AML-193 (cell line): ENCODE measurements at places on chromosomes 1 and 21.

DNA sequence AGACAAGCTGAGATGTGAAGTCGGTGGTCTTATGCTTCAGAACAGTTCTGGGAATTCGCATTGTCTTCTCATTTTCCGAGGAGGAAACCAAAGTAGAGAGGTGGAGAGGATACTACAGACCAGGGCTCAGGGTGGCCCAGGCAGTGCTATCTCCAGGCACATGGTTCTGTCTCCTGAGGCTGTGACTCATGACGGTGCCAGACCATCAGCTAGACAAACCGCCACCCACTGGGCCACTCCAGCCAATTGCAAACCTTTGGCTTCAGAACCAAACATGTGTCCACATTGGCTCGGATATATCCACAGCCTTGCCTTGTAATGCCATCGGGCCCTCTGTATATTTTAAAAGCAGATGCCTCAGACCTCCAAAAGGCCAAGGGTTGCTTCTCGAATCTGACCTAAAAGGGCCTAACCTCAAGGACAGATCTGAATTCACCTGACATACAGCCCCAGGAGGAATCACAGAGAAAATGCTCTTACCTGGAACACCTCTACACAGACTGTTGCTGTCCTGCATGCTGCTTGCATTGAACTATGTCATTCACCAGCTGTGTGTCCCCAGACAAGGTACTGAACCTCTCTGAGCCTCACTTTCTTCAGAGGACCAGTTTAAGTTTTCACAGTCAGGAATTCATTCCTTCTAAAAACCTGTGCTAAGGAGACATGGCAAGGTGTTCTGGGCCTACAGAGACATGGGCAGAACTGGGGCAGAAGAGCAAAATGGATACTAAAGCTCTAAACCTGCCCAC is 224.9 kb upstream of the JUN start:
- DNase-seq, result no peak

DNA sequence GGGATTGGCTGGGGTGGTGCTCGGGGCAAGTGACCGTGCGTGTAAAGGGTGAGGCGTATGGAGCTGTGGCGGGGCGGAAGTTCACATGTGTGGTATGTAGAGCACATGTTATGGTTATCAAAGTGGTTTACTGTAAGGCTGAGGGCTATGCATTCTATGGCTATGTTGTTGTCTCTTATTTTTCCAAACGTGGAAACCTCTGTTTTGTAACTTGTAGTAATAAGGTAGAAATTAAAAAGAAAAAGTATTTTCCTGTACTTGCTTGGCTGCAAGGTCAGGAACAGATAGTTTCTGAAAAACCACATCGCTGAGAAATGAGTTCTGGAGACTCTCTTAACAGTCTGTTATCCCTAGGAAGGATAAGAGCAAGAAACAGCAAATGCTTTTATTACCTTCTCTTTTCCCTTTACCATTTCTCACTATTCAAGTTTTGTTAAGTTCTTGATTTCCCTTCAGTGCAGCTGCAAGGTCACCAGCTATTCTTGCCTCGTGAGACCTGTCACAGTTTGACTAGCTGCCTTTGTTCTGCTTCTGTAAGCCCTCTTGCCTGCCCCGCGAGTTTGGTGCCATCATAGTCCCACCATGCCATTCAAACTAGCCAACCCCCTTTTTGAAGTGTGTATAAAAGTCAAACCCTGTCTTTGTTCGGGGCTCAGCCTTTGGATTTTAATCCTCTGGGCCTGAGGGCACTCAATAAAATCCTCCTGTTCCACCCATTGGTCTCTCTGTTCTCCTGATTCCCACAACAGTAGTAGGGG is 9.5 kb downstream of the RNU1-2 start:
- DNase-seq, result peak; percentile 94

GRCh38 chr1:53987880-53988279 is 30.1 kb downstream of the LDLRAD1 start:
- DNase-seq, result no peak

DNA sequence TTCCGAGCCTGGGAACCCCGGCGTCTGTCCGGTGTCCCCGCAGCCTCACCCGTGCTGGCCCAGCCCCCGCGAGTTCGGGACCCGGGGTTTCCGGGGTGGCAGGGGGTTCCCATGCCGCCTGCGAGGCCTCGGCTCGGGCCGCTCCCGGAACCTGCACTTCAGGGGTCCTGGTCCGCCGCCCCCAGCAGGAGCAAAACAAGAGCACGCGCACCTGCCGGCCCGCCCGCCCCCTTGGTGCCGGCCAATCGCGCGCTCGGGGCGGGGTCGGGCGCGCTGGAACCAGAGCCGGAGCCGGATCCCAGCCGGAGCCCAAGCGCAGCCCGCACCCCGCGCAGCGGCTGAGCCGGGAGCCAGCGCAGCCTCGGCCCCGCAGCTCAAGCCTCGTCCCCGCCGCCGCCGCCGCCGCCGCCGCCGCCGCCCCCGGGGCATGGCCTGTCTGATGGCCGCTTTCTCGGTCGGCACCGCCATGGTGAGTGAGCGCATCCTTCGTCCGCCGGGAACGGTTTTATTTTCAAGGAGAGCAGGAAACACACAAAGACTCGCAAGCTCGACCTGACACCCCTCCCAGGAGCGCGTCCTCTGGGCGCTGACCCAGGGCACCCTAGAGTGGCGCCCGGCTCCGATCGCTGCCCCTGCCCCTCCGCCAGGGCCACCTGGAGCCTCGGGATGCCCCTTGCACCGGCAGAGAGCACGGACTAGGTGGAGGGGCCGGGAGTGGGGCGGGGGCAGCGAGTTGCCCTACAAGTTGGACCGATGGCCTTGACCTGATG is at the start of gene ABCG1:
TSS of gene ABCG1 (plus strand) at position 305 of the 770 bp plus-strand sequence. CDS start at position 428, 123 bp downstream.
- DNase-seq, result no peak

GRCh38 chr1:27414091-27414490 is 21.7 kb downstream of the GPR3 start:
- DNase-seq, result no peak

GRCh38 chr1:113201560-113201959 is 128.6 kb downstream of the LRIG2 start:
- no peak for DNase-seq

DNA sequence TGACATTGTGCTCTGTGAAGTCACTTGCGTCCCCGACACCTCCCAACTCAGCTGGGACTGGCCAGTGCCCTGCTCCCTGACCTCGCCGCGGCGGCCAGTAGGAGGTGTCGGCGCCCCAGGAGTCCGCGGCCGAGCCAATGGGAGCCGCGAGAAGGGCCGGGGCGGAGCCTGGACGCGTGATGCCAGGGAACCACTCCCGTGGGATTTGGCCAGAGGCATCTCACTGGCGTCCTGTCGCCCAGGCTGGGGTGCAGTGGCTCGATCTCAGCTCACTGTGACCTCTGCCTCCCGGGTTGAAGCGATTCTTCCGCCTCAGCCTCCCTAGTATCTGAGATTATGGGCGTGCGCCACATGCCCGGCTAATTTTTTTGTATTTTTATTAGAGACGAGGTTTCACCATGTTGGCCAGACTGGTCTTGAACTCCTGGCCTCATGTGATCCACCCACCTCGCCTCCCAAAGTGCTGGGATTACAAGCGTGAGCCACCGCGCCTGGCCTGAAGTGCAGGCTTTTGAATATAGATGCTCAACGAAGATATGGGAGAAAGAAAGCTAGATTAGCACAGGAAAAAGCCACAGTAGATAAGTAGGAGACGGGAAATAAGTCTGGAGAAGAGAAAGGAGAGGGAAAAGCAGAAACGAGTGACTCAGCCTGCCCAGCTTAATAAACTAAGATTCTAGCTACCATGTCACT is 38.0 kb downstream of the ZBTB8OS start:
- DNase-seq, result peak; percentile 29

DNA sequence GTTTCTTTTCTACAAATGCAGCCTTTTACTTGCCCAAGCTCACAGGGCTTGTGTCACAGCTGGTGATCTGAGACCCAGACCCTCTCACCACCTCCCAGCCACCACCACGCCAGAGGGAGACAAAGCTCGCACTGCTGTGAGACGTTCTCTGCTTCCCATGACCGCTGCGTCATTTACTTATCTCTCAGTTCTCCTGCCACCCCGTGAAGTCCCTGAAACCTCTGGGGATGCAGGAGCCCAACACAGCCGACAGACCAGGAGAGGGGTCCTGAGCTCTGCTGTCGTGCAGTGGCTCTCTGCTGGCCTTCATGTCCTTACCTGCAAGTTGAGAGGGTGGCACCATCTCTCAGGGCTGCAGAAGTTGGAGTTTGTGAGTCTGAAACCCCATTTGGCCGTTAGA is 77.7 kb downstream of the SLC16A1 start:
- DNase-seq, result no peak

GRCh38 chr1:201032408-201032807 is 8.9 kb upstream of the KIF21B start:
- no peak for DNase-seq

GRCh38 chr1:199612976-199613774 is 414.3 kb upstream of the NR5A2 start:
- peak; percentile 77 for DNase-seq

DNA sequence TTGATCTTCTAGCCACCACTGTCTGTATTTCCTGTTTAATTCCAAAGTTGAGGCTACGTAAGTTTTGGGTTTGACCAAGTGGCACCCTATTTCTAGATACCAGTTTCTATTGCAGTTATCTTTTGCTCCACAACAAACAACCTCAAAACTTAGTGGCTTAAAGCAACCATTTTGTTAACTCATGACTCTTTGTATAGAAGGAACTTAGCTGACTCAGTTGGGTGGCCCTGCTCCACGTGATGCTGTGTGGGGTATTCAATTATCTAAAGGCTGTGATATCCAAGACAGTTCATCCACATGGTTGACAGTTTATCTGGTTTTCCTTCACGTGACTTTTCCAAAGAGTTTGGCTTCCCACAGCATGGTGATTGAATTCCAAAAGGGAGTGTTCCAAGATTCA is 34.8 kb downstream of the PDC start:
- DNase-seq, result no peak

DNA sequence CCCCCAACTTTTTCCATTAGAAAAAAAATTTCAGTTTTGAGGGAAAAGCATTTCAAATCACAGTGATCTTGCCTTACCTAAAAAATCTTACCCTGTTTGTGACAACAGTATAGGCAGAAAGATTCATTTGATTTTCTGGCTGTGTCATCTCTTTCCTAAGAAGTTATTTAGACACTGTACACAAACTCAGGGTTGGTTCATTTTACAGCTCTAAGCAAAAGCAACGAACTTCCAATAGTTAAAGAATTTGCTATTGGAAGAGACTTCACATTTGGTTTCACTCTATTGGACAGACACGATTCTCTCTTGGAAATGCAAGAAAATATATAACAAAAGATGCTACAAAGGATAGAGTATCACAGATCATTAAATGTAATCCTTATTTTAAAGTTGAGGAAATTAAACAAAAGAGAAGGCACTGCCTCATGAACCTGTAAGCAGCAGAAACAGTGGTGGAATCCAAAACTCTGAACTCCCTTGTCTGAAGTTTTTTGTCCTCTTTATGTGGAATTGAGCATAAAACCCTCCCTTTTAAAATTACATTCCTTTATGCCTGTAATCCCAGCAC is 20.8 kb downstream of the EYA3 start:
- no peak for DNase-seq

- DNase-seq, result no peak
Measured at GRCh38 chr21:42565206-42565810, 51.7 kb downstream of the SLC37A1 start.

- DNase-seq, result no peak
Measured at GRCh38 chr1:2951856-2952255, 69.4 kb upstream of the ACTRT2 start.

GRCh38 chr1:219317762-219318353 is 144.2 kb downstream of the LYPLAL1 start:
- no peak for DNase-seq

DNA sequence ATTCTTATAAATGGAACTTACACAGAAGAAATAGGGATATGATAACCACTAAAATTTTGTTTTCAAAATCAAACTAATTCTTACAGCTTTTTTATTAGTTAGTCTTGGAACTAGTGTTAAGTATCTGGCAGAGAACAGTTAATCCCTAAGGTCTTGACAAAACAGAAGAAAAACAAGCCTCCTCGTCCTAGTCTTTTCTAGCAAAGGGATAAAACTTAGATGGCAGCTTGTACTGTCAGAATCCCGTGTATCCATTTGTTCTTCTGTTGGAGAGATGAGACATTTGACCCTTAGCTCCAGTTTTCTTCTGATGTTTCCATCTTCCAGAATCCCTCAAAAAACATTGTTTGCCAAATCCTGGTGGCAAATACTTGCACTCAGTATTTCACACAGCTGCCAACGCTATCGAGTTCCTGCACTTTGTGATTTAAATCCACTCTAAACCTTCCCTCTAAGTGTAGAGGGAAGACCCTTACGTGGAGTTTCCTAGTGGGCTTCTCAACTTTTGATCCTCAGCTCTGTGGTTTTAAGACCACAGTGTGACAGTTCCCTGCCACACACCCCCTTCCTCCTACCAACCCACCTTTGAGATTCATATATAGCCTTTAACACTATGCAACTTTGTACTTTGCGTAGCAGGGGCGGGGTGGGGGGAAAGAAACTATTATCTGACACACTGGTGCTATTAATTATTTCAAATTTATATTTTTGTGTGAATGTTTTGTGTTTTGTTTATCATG is 42.3 kb upstream of the LAMC2 start:
- DNase-seq, result no peak

DNA sequence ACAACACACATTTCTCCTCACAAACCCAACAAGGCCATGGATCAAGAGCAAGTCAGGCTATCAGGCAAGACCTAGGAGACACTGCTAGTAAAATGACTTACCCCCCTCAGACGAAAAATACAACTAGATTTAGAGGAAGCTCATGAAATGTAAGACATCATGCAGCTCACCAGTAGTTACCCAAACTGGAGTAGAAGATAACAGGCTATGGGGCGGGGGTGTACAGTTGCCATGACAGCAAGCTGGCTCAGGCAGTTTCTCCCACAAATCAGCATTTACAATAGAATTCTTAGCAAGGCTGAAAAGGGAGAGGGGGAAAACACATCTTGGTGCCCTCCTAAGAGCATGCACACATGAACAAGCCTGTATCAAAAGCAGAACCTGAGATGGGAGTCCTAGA is 13.9 kb downstream of the TPM3 start:
- no peak for DNase-seq

GRCh38 chr1:213987422-213987926 is 299 bp upstream of the PROX1 start:
- no peak for DNase-seq

GRCh38 chr1:54575605-54576290 is 27.7 kb downstream of the ACOT11 start:
- no peak for DNase-seq

DNA sequence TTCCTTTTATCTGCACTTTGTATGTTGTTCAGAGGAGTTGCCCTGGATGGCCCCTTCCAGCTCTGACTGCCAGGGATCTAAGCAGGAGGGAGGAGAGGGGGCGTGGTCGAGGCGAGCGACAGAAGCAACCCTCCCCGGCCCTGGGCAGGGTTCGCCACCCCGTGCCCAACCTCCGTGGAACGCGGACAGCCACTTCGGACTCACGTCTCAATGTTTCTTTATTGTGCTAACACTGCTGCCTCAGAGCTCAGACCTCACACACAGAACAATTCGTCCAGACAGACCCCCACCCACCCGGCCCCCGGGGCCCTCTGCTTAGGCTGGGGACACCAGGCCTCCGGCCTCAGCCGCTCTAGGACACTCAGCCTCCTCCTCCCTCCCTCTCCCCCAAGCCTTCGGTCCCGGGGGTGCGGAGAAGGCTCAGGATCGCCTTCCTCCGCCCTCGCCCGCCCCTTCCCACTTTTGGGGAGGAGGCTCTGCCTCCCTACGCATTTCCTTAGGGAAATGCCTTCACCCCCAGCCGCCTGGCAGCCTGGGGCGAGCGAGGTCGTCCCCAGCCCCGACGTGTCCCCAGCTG is 8.3 kb downstream of the VSIG8 start:
- no peak for DNase-seq
